Stimulated activated CD4-positive, alpha-beta T cell treated with anti-CD3 and anti-CD28 coated beads, Interleukin-15, amount 100 ng/mL, for 1 hour (primary cell): ENCODE measurements at places on chromosomes 11 and 22.

- DNase-seq = no peak
Measured at GRCh38 chr11:14577292-14577691, 57.1 kb upstream of the PSMA1 start.

- no peak for DNase-seq
Measured at GRCh38 chr11:61696602-61697001, 16.4 kb downstream of the DAGLA start.

- no peak for DNase-seq
Measured at GRCh38 chr11:2768471-2769408, 68.9 kb upstream of the KCNQ1OT1 start.

DNA sequence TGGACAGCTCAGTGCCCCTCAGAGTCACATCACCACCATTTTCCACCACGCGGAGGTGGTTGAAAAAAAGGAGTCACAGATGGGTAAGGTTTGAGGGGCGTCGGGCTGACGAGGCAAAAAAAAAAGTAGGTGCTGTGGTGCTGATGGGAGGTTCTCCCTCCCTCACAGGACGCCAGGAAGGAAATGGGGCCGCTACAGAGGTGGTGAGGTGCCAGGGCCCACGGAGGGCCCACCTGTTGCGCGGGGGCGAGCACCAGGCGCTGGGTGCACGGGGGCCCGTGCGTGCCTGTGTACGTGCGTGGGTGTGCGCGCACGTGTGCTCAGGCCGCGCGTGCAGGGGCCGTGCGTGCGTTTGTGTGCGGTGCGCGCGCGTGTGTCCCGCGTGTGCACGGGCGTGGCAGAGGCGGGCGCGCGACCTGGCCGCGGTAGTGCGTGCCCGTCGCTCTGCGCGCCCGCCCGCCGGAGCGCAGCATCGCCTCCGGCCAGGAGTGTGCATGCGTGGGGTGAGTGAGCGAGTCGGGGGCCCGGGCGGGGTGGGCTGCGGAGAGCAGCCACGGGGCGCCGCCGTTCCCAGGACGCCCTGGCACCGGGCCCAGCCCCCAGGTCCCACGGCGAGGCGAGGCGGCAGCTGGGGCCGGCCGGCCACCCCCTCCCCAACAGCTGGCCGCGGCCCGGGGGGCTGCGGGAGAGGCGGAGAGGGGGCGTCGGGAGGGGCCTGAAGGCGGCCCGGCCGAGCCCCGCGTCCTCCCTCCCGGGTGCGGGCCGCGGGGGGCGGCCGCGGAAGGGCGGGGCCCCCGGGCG lies 2.8 kb downstream of the PDGFB start:
- DNase-seq = no peak

DNA sequence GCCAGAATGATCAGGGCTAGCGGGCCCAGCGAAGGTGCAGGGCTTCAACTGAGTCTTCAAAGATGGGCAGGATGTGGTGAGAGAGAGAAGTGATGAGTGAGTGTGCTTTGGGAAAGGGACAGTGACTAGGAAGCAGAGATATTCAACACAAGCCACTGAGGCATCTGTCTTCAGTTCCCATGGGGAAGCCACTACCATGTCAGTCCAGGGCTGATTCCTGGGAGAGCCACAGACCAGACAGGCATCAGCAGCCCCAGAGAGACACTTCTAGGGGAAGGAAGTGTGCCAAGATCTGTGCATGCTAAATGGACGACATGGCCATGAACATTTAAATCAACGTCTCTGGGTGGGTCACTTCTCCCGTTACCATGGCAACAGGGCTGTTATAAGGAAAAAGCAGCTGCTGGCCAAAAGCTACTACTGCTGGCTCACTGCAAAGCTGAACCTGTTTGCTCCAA lies 28.5 kb downstream of the P4HA3 start:
- DNase-seq = no peak

GRCh38 chr11:96063886-96064285 lies 140.0 kb upstream of the MTMR2 start:
- no peak for DNase-seq

DNA sequence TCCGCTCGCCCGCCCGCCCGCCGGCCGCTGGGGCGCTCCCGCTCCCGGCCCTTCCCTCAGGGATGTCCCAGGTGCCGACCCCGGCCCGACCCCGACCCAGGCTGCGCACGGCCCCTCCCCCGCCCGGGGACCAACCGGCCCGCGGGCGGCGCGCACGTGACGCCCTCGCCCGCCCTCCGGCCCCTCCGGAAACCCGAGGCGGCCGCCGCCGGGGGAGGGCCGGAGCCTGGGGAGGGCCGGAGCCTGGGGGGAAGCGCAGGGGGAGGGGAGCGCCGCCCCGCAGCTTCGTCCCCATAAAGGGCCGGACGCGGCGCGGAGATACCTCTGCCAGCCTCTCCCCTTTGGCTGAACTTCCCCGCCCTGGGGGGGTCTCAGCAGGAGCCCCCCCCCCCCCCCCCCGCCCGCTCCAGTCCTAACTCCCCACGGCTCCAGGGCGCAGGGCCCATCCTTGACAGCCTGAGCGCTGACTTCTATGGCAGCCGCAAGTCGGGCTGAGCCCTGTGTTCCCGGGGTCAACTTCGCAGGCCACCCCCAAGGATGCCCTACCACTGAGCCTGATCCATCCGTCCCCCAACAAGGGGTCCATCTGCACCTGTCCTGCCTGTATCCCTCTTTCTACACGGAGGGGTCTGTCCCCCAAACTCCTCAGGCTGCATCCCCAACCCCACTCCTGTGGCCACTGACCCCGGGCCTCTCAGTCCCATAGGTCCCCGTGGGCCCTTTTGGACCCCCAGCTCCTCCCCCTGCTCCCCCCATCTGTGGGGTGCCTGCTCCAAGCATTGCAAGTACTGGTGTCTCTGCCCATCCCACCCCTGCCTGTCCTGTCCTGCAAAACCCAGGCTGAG lies at the start of gene MAPK12:
Gene MAPK12, minus strand, starts transcription at position 69 of the 845 bp plus-strand sequence. CDS start 174 bp downstream, outside the sequence.
- no peak for DNase-seq

GRCh38 chr11:132638423-132638822 lies 893.9 kb downstream of the OPCML start:
- DNase-seq = no peak

GRCh38 chr22:25895678-25896077 lies 153.7 kb downstream of the MYO18B start:
- no peak for DNase-seq
